ENCODE measurements at places on chromosomes 7 and 10.

GRCh38 chr10:7085147-7085912 lies 325.5 kb downstream of the SFMBT2 start:
- no peak for DNase-seq

GRCh38 chr7:100088621-100089457 lies at the start of gene COPS6:
Gene COPS6, plus strand, starts transcription at chr7:100088969. Its CDS starts 22 bp downstream, at chr7:100088991.
- DNase-seq, result peak; percentile 74

DNA sequence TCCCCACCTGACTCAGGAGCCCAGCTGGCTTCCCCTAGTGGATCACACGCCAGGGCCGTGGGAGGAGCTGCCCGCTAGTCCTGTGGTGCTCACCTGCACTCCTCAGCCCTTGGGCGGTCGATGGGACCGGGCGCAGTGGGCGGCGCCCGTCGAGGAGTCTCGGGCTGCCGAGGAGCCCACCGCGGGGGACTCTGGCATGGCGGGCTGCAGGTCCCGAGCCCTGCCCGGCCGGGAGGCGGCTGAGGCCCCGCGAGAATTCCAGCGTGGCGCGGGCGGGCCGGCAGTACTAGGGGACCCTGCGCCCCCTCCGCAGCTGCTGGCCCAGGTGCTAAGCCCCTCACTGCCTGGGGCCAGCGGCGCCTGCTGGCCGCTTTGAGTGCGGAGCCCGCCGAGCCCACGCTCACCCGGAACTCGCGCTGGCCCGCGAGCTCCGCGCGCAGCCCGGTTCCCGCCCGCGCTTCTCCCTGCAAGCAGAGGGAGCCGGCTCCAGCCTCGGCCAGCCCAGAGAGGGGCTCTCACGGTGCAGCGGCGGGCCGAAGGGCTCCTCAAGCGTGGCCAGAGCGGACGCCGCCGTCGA lies 367.9 kb downstream of the TYW1 start:
- DNase-seq, result no peak

GRCh38 chr7:26381476-26382353 lies 90.1 kb downstream of the SNX10 start:
- DNase-seq, result no peak

DNA sequence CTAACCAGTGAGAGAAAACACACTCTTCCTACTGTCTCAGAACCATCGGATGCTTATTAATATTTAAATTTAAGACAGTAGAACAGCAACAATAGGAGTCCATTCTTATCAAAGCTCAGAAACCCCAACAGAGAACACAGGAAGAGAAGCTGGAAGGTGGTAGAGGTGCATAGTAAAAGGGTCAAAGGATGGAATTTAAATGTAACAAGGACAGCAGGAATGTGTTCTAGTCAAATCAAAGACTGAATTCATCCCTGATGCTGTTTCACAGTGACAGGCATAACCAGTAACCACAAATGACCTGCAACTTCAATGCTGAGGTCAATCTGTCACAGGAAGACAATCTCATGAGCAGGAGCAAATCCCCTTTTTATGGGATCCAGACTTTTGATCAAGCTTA lies 1259.7 kb downstream of the XPNPEP1 start:
- DNase-seq, result no peak

GRCh38 chr10:91935886-91936285 lies 12.3 kb downstream of the BTAF1 start:
- DNase-seq, result no peak

- no peak for DNase-seq
These were observed 145.9 kb upstream of the FAM13C start for GRCh38 chr10:59508296-59508695.

Measured in activated T-helper 1 cell treated with anti-CD3 and anti-CD28 coated beads, Interleukin-2, amount 50 U/mL, for 16 hours (primary cell).